ENCODE measurements at places on chromosomes 12 and 14.

DNA sequence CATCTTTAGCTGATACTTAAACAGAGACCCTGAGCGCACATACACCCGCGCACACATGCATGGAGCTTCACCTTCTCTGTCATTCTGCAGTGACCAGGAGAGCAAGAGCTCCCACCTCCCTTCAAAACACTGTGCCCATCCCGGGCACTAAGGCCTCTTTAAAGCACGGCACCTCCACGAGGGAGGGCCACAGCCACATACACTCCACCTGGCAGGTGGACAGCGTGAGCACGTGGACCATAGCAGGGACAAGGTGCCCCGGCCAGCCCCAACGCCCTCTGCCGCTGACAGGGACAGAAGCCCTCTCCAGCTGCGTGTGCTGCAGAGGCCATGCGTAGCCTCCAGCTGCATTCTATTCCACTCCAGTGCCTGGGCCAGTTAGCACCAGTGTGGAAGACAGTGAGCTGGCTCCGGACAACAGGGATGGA lies 5.4 kb downstream of the GAPDH start:
- DNase-seq = peak; percentile 45

DNA sequence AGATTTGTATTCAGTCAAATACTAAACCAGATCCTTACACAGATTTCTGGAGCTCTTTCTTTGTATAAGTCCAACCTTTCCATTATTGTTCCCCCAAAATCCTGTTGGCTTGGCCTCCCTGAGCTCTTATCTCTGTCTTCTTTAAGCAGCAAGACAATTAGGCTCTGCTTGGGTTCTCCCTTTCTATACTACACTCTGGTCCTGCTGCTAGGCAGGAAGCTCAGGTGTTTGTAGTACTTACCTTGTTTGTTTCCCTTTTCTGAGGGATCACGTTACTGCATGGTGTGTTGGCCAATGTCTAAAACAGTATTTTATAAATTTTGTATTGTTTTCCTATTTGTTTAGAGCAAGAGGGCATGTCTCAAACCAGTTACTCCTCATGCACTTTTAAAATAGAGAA lies 192.9 kb downstream of the PRKD1 start:
- DNase-seq = no peak

- DNase-seq = no peak
Measured at GRCh38 chr12:75613981-75614380, 102.6 kb upstream of the KRR1 start.

GRCh38 chr12:5168148-5168547 lies 124.5 kb downstream of the KCNA5 start:
- DNase-seq = no peak

- no peak for DNase-seq
Measured at GRCh38 chr12:42868291-42868690, 278.7 kb upstream of the PRICKLE1 start.

GRCh38 chr14:68486033-68486732 lies 306.7 kb downstream of the ZFP36L1 start:
- no peak for DNase-seq

Data from left ventricle myocardium inferior (tissue), 1 donor.